ENCODE measurements at places on chromosomes 12 and 14.

GRCh38 chr12:110508071-110508586 is 6.0 kb downstream of the RAD9B start:
- DNase-seq: no peak

DNA sequence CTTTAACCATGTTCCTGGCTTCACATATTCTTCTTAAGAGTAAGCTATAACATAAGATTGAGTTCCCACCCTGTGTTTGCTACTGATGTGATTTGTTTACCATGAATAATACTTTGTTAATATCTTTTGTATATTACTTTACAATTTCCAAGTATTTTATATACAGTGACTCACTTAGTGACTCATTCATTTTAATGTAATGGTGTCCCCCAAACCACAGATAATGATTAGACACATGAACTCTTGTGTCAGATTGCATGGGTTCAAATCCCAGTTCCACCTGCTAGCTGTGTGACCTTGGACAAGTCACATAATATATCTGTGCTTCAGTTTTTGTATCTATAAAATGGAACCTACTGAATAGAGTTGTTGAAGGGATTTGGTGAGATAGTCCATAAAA is 76.1 kb downstream of the MYF5 start:
- DNase-seq: no peak

- no peak for DNase-seq
These were observed 61.9 kb downstream of the SMUG1 start for GRCh38 chr12:54126696-54127537.

- no peak for DNase-seq
These were observed 3.5 kb upstream of the RNASE4 start for GRCh38 chr14:20680843-20681347.

GRCh38 chr14:77791225-77791600 is 8.7 kb upstream of the ADCK1 start:
- DNase-seq: no peak

GRCh38 chr14:51816031-51816430 is 44.4 kb upstream of the GNG2 start:
- DNase-seq: no peak

- no peak for DNase-seq
These were observed 114.0 kb downstream of the DICER1 start for GRCh38 chr14:95043314-95043713.

- DNase-seq: no peak
These were observed 468.3 kb downstream of the PDZRN4 start for GRCh38 chr12:41656454-41656853.

DNA sequence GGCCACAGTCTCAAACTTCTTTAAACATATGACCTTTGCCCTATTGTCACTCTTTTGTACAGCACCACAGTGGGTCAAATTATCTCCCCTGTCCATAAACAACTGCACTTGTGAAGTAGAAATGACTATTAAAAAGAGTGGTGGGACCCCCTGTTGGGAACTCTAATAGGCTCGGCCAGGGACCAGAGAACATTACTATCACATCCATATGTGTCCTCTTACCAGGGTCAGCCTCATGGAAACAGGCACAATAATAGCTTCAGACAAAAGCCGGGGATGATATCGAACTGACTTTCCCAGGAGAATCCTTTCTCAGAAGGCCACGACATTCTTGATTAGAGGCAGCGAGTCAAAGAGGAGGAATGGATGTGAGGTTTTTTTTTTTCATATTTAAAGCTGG is 96.6 kb downstream of the NKX2-1 start:
- no peak for DNase-seq

DNA sequence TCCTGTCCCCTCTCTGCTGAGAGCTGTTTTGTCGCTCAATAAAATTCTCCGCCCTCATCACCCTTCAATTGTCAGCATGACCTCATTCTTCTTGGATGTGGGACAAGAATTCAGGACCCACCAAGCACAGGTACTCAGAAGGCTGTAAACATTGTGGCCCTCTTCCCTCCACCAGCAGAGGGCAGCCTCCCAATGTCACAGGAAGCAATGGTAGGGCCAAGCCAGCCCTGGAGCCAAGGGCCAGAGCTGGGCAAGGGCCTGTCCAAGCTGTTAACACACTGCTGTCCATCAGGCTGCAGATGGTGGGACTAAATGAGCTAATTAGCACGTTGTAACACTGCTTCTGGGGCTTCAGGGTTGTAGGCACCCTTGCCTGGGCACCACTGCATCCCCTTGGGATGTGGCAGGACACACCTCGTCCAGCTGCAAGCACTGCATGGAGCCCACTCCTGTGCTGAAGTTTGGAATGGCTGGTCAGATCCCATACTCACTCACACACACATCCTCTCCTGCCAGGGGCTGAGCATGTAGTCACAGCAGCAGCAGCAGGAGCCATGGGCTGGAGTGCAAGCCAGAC is 62.7 kb upstream of the HECTD1 start:
- DNase-seq: no peak

GRCh38 chr12:23576372-23576771 is 373.1 kb downstream of the SOX5 start:
- no peak for DNase-seq

- no peak for DNase-seq
These were observed 19.5 kb downstream of the ARL6IP4 start for GRCh38 chr12:122999986-123000420.

- DNase-seq: no peak
These were observed 207.9 kb downstream of the NUAK1 start for GRCh38 chr12:105930557-105931503.

GRCh38 chr14:65302571-65303189 is 109.8 kb upstream of the FUT8 start:
- DNase-seq: no peak

- DNase-seq: no peak
These were observed 122.9 kb upstream of the AEBP2 start for GRCh38 chr12:19316425-19316824.

DNA sequence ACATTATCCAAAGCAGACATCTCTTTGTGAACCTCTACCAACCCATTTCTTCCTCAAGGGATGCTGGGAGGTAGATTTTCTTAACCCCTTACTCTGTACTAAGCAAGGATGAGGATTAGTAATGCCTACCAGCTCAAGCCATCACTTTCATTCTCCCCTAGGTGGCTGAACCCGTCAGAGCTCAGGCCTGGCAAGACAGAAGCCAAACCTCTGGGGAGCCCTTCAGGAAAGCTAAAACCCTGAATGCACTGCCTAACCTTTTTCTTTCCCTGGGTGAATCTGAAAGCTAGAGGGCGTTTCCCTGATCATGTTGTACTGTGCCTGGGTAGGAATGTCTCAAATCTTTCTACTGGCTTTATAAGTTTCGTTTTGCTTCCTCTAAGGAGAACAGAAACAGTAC is 617.3 kb downstream of the RPL10L start:
- no peak for DNase-seq

- DNase-seq: no peak
These were observed 30.3 kb upstream of the KLRF1 start for GRCh38 chr12:9796971-9797370.

- DNase-seq: no peak
These were observed 89.2 kb downstream of the SPPL3 start for GRCh38 chr12:120814903-120815429.

GRCh38 chr12:40032433-40033241 is 73.2 kb downstream of the SLC2A13 start:
- no peak for DNase-seq

GRCh38 chr12:123119808-123120207 is 31.1 kb downstream of the PITPNM2 start:
- DNase-seq: no peak

DNA sequence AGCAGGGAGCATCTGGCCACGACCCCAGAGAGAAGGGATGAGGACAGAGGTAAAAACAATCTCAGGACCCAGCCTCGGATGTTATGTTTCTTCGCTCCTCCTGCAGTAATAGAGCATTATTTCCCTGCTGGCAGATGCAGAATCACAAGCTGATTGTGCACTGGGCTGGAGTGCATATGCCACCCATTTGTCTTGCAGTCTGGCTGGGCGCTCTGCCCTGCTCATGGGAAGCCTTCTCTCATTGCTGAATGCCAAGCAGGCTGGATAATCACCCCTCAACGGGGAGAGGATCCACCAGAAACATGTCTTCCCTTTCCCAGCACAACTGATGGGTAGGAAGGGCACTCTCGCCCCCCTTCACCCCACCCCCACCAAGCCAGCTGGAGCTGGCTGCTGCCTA is 8.5 kb upstream of the VASH1 start:
- no peak for DNase-seq

GRCh38 chr12:3667485-3667884 is 85.4 kb downstream of the CRACR2A start:
- DNase-seq: no peak

- no peak for DNase-seq
These were observed 191.5 kb downstream of the KLHL28 start for GRCh38 chr14:44770201-44770600.

DNA sequence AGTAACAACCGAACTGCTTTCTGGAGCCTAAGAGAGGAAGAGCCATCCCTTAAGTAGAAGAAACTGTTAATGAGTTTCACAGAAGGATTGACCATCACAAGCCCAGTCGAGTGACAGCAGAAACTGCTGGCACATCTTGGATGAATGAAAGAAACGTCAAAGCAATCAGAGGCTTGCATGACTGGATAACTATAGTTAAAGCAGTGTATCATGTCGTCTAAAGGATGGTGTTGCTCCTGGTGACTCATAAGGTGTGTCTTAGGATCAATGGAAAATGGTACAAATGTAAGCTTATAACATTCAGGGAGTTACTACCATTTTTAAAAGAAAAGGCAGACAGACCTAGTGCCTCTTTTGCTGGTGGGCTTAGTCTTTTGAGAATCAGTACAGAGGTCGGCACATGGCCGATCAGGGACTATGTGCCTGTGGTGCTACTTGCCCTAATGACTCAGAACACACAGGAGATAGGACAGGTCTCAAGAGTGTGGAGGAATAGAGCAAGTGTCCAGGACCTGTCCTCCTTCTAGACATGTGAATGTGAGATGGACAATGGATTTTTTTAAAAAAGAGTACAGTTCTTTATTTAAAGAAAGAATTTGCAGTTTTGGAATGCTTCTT is 55.7 kb downstream of the TMX1 start:
- DNase-seq: no peak

DNA sequence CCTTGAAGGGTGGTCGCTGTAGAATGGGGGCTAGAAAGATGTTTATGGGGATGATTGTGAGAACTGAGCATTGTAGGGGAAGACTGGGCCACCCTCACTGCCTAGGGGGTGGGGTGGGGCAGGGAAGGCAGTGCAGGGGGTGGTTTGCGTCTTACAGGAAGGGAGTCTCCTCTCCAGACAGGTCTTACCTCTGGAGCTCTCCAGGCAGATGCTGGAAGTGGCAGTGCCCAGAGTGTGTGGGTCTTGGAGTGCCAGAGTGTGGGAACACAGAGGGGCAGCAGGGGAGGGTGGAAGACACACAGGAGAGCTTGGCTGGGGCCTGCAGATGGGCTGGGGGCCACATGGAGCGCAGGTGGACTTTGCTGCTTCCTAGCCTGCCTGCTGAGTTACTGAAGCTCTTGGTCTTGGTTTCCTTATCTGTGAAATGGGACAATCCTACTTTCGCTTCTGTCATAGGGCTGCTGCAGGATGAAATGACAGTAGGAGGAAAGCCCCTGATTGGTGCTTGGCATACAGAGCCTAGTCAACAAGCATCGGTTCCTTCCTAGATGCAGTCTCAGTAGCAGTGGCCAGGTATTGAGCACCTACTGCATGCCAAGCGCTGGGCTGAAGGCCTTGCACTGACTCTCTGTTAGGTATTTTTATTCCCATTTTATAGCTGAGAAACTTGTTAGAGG is 118.3 kb downstream of the SLC25A47 start:
- no peak for DNase-seq

- no peak for DNase-seq
These were observed 22.9 kb downstream of the NIN start for GRCh38 chr14:50808053-50808452.

- no peak for DNase-seq
These were observed 31.1 kb upstream of the NUBPL start for GRCh38 chr14:31530136-31530535.

- DNase-seq: no peak
These were observed 81.0 kb upstream of the RASSF8 start for GRCh38 chr12:25877446-25877845.

- no peak for DNase-seq
These were observed 11.3 kb upstream of the GNG2 start for GRCh38 chr14:51849097-51849496.

GRCh38 chr12:57159311-57159710 is 11.9 kb upstream of the LRP1-AS start:
- no peak for DNase-seq

GRCh38 chr12:68470664-68471328 is 138.6 kb upstream of the MDM1 start:
- no peak for DNase-seq

DNA sequence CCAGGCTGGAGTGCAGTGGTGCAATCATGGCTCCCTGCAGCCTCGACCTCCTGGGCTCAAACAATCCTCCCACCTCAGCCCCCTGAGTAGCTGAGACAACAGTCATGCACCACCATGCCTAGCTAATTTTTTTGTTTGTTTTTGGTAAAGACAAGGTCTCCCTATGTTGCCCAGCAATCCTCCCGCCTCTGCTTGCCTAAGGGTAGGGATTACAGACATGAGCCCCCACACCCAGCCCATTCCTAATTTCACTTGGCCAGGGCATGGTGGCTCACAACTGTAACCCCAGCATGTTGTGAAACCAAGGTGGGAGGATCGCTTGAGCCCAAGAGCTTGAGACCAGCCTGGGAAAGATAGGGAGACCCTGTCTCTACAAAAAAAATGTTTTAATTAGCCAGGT is 9.1 kb downstream of the DAD1 start:
- DNase-seq: no peak

GRCh38 chr12:115583591-115583990 is 693.9 kb downstream of the MED13L start:
- no peak for DNase-seq

DNA sequence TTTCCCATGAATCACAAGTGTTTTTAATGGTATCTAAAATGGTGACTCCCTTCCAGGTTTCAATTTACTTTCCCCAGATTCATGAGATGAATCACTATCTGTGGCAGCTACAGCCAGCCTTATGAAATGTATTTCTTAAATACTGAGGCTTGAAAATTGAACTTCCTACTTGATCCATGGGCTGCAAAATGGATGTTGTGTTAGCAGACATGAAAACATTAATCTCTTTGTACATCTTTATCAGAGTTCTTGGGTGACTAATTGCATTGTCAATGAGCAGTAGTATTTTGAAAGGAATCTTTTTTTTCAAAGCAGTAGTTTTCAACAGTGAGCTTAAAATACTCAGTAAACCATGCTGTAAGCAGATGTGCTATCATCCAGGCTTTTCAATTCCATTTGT is 250.8 kb downstream of the SLC6A15 start:
- DNase-seq: no peak

DNA sequence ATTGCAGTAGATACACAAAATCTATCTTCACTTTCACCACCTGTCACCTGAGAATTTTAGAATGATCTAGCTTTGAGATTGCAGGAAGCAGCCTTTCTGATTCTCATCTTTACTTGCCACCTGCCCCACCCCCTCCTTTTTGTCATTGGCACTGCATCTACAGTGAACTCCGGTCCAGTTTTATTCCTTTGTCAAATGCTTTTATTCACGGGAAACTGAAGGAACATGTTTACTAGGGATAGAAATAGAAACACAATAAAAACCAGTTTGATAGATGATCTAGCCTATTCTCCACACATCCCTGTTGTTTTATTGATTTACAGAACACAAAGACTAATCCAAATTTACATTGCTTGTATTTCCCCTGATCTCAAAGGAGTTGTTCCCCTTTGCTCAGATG is 471.7 kb upstream of the STXBP6 start:
- no peak for DNase-seq

GRCh38 chr12:20578142-20578541 is 117.0 kb upstream of the SLCO1C1 start:
- no peak for DNase-seq

GRCh38 chr12:104521731-104522130 is 65.0 kb downstream of the CHST11 start:
- no peak for DNase-seq

GRCh38 chr14:53093206-53093605 is 59.9 kb downstream of the DDHD1 start:
- DNase-seq: peak; percentile 51
